CD4-positive, alpha-beta T cell treated with Interferon gamma for 1 hour (primary cell): ENCODE measurements at places on chromosomes 13 and 19.

GRCh38 chr13:61765181-61765742 is 349.6 kb upstream of the PCDH20 start:
- no peak for DNase-seq

DNA sequence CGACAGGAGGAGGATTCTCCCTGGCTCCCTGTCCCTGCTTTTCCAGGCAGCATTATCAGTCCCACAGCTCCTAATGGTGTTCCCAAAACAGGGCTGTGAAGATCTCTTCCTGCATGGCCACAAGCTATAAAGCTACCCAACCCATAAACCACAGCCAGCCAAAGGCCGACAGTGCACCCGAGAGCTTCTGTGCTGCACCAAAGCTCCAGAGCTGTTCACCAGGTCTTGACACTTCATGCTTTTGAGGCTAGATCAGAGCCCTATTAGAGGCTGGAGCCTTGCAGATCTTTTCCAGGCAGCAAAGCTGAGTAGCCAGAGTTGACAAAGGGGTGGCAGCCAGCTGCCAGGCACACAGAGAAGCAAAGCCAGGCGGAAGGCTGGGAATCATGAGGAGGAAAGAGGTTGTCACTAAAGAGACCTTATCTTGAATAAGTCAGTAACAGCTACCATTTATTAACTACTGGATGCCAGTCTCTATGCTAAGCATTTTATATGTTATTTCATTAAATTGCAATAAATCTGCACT is 180.4 kb downstream of the KATNAL1 start:
- no peak for DNase-seq

GRCh38 chr19:28290963-28291657 is 921.8 kb downstream of the UQCRFS1 start:
- DNase-seq, result no peak

GRCh38 chr13:33634546-33634982 is 183.4 kb upstream of the RFC3 start:
- no peak for DNase-seq

- DNase-seq, result no peak
Observed at GRCh38 chr19:55474269-55475265, 1.9 kb upstream of the ZNF628 start.

- no peak for DNase-seq
Observed at GRCh38 chr13:23516190-23516589, 54.0 kb upstream of the TNFRSF19 start.

- no peak for DNase-seq
Observed at GRCh38 chr13:28056426-28056825, 44.0 kb downstream of the FLT3 start.

- no peak for DNase-seq
Observed at GRCh38 chr19:5259750-5260149, 80.9 kb downstream of the PTPRS start.

DNA sequence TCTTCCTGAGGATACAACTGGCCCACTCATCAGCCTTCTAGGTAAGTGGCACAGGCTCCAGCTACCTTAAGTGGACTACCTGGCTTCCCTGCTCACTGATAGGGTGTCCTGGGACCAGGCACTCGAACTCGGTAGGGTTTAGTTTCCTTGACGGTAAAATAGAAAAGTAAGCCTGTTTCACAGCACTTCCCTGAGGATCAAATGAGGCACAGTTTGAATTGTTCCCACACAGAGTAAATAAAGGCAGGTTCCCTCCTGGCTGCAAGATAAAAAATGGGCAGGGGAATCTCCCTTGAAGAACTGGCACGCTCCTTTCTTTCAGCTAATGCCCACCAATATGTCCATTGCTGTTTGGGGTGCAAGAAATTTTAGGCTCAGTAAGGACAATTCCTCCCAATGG is 1.1 kb upstream of the FAM124A start:
- no peak for DNase-seq

GRCh38 chr13:76361868-76362267 is 524.3 kb downstream of the KCTD12 start:
- DNase-seq, result no peak

GRCh38 chr19:53355739-53356138 is 9.8 kb upstream of the ZNF525 start:
- no peak for DNase-seq

GRCh38 chr13:74623761-74624160 is 489.6 kb upstream of the KLF12 start:
- no peak for DNase-seq

- no peak for DNase-seq
Observed at GRCh38 chr19:53136432-53136831, 3.7 kb upstream of the ZNF415 start.

- peak; percentile 62 for DNase-seq
Observed at GRCh38 chr13:114151031-114151430, 18.6 kb upstream of the RASA3 start.

GRCh38 chr19:3323026-3323425 is 43.4 kb upstream of the NFIC start:
- no peak for DNase-seq
